ENCODE measurements at places on chromosomes 11 and 22.

- no peak for DNase-seq
Measured at GRCh38 chr11:19648321-19648720, 64.3 kb upstream of the NAV2 start.

GRCh38 chr11:12216041-12216451, 105.7 kb downstream of the MICAL2 start:
- DNase-seq = no peak

- DNase-seq = no peak
Measured at GRCh38 chr11:72776844-72777754, 16.7 kb downstream of the STARD10 start.

- no peak for DNase-seq
Measured at GRCh38 chr11:85346484-85346883, 280.7 kb downstream of the DLG2 start.
